ENCODE measurements at places on chromosomes 7 and 10.
A peak's percentile ranks its signal among the peaks of the same experiment; 100 is the strongest.

- no peak for DNase-seq
These were observed 100.4 kb upstream of the DNAJC1 start for GRCh38 chr10:22103701-22104470.

DNA sequence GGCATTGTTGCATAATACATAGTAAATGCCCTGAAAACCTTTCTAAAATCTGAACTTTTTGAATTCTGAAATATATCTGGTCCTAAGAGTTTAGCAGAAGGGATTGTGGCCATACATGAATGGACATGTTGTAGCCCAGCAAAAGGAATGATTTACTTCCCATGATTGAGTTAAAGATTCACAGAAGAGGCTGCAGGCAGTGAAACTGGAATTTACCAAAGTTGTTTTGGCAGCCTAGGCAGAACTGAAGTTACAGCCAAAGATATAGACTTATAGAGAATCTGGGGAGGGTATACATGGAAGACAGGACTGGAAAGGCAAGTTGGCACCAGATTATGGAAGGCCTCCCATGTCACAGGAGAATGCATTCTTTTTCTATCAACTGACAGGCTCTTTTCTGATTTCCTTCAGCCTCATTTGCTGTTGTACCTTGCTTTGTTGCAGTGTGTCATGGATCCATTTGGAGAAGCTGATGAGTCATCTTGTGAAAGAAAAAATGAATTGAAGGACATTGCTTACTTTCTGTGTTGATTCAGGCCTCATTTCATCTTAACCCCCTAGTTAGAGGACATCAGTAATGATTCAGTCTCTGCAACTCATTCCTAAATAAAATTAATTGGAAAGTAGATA lies 356.2 kb upstream of the LRGUK start:
- no peak for DNase-seq

DNA sequence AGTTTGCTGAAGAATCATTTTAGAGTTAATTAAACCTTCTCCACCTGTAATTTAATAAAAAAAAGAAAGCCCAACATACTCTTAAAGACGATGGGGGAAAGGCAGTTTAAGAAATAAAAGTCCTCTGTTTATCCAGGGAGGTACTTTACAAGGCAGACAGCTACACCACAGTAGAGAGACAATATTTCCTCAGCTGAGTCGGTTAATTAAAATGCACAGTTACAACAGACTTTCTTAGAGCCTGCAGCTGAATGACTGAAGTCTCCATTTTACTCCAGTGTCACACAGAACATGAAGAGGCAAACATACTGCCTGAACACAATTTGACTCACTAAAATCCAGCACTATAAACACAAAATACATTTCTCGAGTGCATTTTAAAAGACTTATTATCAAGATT lies 15.1 kb downstream of the LRRTM3 start:
- no peak for DNase-seq

DNA sequence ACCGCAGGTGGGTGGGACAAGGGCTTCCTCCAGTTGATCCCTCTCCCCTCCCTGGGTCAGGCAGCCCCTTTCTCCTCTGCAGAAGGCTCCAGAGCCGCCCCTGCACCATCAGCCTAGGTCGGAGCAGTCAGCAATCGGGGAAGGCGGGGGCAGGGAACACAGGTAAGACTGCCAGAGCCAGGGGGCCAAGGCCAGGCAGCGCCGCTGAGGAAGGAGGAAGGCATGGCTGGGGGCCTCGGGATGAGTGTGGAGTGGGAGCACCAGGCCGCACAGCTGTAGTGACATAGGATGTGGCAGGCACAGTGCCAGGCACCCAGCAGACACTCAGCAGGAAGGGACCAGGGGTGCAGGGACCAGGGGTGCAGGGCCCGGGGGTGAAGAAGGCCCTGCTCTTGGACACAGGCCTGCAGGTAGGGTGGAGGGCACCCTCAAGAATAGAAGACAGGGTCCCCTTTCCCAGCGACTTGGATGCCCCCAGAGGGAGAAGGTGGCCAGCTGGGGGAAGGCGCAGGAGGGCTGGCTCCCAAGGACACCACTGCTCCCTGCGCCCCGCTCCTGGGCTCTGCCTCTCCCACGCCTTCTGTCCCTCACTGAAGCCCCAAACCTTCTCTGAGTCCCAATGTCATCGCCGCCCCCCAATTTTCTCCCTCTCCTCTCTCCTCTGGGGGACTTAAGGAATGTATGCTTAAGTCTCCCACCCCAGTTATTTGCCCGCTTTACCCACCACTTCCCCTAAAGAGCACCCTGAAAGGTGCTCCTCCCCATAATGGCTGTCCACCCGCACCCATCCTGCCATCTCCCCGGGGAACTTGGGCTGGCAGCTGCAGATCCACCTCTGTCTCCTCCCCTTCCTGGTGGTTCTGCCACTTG lies 38.5 kb downstream of the CAMK2B start:
- DNase-seq: no peak

GRCh38 chr10:42476101-42476500 lies 162.3 kb downstream of the ZNF33B start:
- no peak for DNase-seq

- DNase-seq: peak; percentile 31
These were observed 4.8 kb upstream of the POLR1F start for GRCh38 chr7:19713676-19714075.

- no peak for DNase-seq
These were observed 14.5 kb downstream of the NOBOX start for GRCh38 chr7:144388950-144389349.

GRCh38 chr10:110444004-110444337 lies 53.7 kb upstream of the DUSP5 start:
- DNase-seq: no peak

DNA sequence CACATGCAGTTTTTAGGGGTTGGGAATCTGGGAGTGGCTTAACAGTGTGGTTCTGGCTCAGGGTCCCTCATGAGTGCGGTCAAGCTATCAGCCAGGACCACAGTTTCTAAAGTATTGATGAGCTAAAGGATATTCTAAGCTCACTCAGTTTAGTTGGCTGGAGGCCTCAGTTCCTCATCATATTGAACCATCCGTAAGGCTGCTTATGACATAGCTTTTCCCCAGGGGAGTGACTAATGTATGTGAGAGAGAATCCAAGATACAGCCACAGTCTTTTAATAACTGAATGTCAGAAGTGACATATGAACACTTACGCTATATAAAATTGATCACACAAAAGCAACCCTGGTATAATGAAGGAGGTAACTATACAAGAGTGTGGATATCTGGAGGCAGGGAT lies 245.3 kb downstream of the POLR1F start:
- no peak for DNase-seq

GRCh38 chr10:79066411-79067240 lies 2.1 kb upstream of the ZMIZ1 start:
- DNase-seq: no peak

GRCh38 chr10:71268758-71269157 lies 50.3 kb upstream of the SLC29A3 start:
- DNase-seq: no peak

- DNase-seq: peak; percentile 64
These were observed 351.2 kb downstream of the DGKB start for GRCh38 chr7:14551310-14551709.

DNA sequence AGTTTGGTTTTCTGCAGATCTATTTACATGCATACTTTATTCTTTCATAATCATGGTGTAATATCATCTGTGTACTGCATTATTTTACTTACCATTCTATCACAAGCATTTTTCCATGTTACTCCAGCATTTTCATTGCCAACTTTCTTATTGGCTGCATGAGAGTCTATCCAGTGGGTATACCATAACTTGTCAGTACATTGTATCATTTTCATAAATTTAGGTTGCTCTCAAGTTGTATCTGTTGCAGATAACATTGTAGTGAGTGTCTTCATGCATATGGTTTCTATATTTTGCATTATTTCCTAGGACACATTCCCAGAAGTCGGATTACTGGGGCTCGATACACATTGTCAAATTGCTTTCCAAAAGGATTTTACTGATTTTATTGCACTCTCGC lies 87.2 kb upstream of the INSYN2A start:
- peak; percentile 22 for DNase-seq

GRCh38 chr7:2416063-2416462 lies 12.7 kb downstream of the CHST12 start:
- no peak for DNase-seq

DNA sequence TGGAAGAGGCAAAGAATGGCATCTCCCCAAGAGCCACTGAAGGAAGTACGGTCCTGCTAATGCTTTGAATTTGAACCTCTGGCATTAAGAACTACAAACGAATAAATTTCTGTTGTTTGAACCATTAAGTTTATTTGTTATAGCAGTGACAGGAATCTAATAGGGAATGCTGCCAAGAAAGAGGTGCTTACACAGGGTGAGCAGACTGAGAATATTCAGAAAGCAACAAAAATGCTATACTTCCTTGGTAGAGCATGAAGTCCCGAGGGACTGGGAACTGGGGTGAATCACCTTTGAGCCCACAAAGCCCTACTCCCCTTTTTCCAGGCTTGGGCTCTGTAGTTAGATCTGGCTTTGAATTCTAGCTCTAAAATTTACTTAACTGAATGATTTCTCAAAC lies 45.0 kb downstream of the PANK1 start:
- DNase-seq: no peak

DNA sequence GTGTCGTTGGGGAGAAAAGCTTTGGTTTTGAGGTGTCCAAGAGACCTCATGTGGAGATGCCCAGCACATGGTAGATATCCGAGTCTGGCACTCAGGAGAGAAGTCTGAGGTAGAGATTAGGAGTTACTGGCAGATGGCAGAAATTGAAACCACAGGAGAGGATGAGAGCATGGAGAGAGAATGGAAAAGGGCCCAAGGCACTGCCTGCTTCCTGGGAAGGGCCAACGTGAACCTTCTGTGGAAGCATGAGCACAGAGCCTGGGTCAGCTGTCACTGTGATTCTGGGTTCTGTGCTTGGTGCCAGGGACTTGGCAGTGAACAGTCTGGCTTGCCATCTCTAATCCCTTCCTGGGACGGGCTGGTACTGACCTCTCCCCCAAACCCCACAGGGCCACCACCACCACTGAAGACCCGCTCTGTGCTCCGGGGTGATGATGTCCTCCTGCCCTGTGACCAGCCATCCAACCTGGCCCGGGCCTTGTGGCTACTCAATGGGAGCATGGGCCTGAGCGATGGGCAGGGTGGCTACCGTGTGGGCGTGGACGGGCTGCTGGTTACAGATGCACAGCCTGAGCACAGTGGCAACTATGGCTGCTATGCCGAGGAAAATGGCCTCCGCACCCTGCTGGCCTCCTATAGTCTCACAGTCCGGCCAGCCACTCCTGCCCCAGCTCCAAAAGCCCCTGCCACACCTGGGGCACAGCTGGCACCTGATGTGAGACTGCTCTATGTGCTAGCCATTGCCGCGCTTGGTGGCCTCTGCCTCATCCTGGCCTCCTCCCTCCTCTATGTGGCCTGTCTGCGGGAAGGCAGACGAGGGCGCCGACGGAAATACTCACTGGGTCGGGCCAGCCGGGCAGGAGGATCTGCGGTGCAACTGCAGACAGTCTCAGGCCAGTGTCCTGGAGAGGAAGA lies 4.1 kb downstream of the MRPL43 start:
- DNase-seq: no peak

- no peak for DNase-seq
These were observed 371.1 kb upstream of the NFE2L3 start for GRCh38 chr7:25780904-25781303.

DNA sequence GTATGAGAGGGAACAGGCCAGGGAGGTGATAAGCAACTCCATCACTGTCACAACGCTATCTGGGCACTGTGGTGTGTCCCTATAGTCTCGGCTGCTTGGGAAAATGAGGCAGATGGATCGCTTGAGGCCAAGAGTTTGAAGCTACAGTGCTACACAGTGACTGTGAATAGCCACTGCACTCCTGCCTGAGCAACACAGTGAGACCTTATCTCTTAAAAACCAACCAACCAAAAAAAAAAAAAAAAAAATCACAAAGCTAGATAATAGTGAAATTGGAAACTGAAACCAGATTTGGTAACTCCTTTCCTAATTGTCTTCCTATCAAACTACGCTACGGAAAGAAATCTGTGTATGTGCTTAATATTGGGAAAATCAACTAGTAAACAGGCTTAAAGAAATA lies 14.1 kb downstream of the MICU1 start:
- no peak for DNase-seq

GRCh38 chr10:80900661-80901060 lies 363.0 kb downstream of the SH2D4B start:
- DNase-seq: no peak

- no peak for DNase-seq
These were observed 47.9 kb upstream of the PLCE1 start for GRCh38 chr10:93945819-93946218.

DNA sequence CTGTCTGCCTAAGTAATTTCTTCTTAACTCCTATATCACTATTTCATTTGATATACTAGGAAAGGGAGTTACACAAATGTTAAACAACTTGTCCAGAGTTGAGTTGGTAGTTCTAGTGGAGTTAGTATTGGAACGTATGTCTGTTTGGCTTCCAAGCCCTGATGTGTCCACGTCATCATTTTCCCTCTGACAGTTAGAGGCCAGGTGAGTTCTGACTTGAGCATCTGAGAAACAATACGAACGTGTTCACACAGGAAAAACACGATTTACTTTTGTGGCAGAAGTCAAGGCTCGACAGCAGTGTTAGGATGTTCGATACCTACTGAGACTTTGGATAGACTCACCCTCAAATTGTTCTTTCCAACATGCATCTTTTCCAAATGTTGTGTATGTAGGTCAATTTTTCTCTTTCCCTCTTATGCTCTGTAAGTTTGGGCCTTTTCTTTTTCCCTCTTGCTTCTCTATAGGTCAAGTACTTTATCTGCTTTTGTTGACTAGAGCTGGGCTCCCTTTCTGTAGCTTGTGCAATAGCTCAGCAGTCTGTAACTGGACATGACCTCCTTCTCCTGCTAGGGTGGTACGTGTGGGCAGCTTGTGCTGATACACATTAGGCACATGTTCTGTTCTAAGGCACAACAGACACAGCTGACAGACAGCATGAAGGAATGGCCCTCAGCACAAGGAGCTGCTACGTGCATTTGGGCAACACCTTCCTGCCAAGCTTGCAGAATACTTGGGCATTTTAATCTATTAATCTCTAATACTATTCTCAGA lies 222.9 kb downstream of the PTEN start:
- no peak for DNase-seq

DNA sequence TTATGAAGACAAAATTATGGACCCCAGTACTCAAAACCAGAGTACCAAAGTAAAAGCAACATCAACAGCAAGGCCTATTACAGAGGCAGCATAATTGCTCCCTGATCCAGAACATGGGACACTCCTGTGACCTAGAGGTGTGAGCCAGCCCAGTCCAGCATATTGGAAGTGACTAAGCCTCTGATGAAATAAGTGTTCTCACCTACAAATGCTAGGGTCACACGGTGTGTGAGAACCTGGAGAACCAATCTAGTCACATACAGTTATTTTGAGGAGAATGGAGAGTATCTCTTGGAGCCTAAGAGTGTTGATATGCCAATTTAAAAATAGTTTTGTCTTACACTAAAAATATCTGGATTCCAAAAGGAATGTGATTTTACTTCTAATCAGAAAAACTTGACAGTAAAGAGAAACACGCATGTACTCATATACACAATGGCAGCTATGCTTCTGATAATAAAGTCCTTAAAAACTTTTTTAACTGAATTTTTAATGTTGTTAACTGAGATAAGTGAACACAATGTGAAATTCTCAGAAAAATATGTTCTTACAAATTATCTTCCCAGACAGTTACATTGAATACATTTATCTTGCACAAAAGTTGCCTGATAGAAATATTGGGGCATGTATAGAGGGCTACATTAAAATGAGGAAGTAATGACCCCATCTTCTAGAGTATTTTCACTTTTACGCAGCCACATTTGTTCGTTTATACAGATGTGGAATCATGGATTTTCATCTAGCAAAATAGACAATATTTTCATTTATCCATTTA lies 56.8 kb upstream of the CD36 start:
- no peak for DNase-seq

- DNase-seq: peak; percentile 40
These were observed 128.4 kb upstream of the PPP2R2D start for GRCh38 chr10:131772441-131772840.

GRCh38 chr7:131525820-131526219 lies 30.6 kb downstream of the PODXL start:
- DNase-seq: no peak

Measured in hindlimb muscle (tissue), 1 donor.